Ureter (tissue), 1 donor: ENCODE measurements at places on chromosomes 5 and 9. TPM values are rescaled to one million over a fixed set of nuclear protein-coding genes. Genes with fewer than 3 reads are reported as not detected.

- no peak for DNase-seq
These were observed 21.8 kb downstream of the SPARC start for GRCh38 chr5:151664694-151665585.

Gene SPTLC1
- total RNA-seq: 77.7 TPM

Gene C5orf15
- 28.0 TPM for total RNA-seq

DNA sequence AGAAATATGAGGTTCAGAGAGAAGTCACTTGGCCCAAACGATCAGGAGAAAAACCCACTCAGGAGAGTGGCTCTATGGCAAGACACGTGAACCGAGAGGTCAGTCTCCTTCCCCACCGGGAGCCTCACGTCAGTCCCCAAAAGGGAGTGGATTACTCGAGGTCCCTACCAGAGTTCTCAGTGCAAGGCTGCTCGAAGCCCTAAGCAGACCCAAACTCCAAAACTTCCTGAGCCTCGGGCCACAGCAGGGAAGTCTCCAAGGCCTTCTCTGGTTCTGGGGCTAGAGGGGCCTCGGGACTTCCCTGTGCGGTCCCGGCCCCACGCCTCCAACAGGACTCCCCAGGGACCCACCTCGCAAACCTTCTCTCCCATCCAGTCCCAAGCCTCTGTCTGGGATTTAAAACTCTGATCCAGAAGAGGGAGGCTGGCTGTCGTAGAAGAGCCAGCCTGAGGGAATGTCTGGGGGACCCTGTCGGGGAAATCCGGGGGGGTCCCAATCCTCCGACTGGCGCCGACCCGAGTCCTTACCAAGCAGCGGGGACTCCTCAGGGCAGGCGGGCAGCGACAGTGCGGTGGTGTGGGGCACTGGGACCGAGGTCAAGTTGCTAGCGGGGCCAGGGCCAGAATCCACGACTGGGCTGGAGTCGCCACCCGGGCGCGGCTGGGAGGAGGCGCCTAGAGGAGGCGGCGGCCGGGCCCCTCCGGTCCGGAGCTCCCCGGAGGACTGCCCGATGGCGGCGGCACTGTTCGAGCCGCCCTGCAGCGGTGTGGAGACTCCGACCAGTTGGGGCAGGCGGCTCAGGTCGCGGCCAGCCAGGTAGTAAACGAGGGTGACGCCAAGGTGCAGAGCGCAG is 679 bp downstream of the B4GALT1 start:
- DNase-seq: no peak

GRCh38 chr5:132812781-132813598 is at the start of gene SOWAHA:
Gene SOWAHA (plus strand): TSS chr5:132813302. CDS start chr5:132813622, 320 bp downstream.
- DNase-seq: no peak

DNA sequence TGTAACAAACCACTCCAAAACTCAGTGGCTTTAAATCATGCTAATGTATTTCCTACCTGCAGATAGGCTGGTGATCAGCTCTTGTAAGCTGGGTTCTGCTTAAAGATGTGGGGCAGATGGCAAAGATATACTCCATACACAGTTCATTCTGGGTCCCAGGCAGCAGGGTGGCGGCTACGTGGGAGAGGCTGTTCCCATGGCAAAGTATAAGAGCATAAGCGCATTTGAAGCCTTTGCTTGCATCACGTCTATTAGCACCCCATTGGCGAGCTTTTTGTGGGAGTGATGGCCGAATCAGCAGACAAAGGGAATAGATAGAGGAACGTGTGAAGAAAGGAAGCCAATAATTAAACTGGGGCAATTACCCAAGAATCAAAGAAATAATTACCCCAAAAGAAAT is 523.1 kb downstream of the SPATA31D1 start:
- no peak for DNase-seq

Gene CERCAM
- 51.3 TPM for total RNA-seq

- DNase-seq: no peak
These were observed 664.8 kb upstream of the ZNF608 start for GRCh38 chr5:125411071-125411743.

- no peak for DNase-seq
These were observed 18.4 kb downstream of the AP3B1 start for GRCh38 chr5:78275998-78276543.

DNA sequence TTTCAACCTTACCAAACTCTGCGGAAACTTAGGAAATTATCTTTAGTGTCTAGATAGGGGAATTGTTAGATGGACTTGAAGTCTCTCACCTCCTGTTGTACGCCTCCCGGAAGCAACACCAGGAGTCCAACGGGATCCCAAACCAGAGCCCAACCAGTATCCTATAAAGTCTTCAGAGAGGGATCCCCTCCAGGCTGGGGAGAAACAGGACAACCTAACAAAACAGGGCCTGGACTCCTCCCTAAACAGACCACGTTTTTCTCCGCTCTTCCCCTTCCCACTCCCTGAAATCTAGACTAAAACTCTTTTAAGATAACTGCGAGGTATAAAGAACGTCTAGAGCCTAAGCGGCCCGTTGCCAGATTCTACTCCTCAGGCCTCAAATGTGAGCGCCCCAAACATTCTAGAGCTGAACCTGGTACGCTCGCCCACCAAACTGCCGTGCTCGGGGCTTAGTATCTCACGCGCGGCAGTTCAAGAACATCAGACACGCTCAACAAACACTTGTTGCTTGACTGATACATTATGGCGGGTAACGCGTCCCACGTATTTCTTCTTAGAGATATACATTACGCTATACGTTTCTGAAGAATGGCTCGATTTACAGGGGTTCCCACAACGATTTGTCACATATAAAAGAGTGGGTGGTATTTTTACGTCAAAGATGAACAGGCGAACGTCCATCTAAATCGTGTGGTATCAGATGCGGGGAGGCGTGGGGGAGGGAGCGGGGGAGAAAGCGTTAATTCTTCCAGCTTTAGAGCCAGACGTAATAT is 663 bp upstream of the SMIM27 start:
- peak; percentile 50 for DNase-seq

DNA sequence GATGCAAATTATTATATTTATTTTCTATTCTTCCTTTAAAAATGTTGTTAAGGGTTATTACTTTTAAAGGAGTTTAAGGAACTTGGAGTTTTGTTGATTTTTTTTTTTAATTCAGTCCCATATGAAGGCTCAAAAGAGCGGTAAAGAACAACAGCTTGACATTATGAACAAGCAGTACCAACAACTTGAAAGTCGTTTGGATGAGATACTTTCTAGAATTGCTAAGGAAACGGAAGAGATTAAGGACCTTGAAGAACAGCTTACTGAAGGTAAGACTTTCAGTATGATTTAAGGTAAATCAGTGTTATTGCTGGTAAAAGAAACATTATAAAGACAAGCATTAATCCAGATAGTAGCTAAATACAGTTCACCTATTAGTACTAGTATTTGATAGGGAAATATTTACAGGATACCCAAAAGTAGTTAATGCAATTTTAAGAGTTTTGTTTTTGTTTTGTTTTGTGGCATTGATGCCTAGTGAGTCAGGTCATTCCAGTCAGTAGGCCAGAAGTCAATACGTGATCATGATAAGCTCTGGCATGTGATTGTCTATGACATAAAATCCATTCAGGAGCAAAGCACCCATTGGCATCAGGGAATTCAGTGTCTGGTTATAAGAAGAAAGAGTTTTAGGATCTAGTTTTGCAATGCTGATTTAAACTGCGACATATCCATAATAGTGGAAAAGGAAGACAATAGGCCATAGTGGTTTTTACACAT is 49.2 kb downstream of the CNTRL start:
- no peak for DNase-seq
